ENCODE measurements at places on chromosomes 2 and 18.

DNA sequence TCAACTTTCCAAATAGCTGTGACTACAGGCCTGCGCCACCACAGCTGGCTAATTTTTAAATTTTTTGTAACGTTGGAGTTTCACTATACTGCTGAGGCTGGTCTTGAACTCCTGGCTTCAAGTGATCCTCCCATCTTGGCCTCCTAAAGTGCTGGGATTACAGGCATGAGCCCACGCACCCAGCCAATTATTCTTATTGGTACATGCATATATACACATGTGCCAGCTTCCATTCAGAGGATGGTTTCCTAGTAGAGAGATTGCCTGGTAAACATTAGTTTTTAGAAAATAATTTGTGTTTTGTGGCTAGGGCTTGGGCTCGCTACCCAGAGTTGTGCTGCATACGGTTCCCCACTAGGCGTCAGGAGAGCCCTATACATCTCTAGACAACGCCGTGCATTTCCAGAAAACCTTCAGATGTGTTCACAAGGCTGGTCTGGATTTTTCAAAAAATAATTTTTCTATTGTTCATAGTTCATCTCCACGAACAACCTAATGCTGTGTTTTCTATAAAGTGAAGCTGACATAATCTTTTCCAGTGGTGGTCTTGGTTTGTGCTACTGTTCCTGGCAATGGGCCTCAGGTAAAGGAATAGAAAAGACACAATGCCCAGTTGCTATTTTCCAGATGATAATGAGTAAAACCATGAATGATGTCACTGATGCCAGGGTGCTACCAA is 14.6 kb upstream of the AFG3L2 start:
- peaks cover 6% of the 10 kb centered on the region for H3K4me1 ChIP-seq
- H3K36me3 ChIP-seq = no peaks in the 10 kb centered on the region
- H3K4me3 ChIP-seq = no peak overlapping the region

GRCh38 chr2:230619491-230619890 is 93.2 kb upstream of the CAB39 start:
- H3K27ac ChIP-seq = no peak overlapping the region
- no peaks in the 10 kb centered on the region for H3K4me1 ChIP-seq
- H3K27me3 ChIP-seq = no peaks in the 10 kb centered on the region
- DNase-seq = no peak
- no peaks in the 10 kb centered on the region for H3K36me3 ChIP-seq
- no peak overlapping the region for H3K4me3 ChIP-seq

DNA sequence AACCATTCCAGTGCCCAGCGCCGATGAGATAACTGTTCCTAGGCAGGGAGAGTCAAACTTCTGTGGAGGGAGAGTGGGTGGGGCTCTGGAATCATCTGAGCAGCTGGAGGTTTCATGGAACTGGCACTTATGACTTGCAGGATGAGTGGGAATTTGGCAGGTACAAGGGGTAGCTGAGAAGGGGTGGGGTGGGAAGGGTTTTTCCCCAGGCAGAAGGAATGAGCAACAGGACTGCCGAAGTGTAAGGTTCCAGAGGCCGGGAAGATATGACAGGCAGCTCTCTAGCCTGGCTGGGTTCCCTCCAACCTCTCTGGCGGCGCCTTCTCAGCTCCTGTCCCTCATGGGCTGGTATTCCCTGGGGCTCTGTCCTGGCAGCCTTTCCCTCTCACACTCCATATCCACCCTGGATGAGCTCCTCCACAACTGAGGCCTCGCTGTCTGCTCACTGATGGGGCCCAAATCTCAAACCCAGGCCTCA is 2.5 kb upstream of the TET3 start:
- no peak for DNase-seq
- H3K4me3 ChIP-seq = no peak overlapping the region
- H3K27me3 ChIP-seq = no peaks in the 10 kb centered on the region
- H3K27ac ChIP-seq = no peak overlapping the region

GRCh38 chr18:49177812-49178211 is 227.0 kb upstream of the SMAD7 start:
- H3K4me1 ChIP-seq = no peaks in the 10 kb centered on the region
- H3K36me3 ChIP-seq = no peaks in the 10 kb centered on the region
- H3K4me3 ChIP-seq = no peak overlapping the region
- no peak for DNase-seq

DNA sequence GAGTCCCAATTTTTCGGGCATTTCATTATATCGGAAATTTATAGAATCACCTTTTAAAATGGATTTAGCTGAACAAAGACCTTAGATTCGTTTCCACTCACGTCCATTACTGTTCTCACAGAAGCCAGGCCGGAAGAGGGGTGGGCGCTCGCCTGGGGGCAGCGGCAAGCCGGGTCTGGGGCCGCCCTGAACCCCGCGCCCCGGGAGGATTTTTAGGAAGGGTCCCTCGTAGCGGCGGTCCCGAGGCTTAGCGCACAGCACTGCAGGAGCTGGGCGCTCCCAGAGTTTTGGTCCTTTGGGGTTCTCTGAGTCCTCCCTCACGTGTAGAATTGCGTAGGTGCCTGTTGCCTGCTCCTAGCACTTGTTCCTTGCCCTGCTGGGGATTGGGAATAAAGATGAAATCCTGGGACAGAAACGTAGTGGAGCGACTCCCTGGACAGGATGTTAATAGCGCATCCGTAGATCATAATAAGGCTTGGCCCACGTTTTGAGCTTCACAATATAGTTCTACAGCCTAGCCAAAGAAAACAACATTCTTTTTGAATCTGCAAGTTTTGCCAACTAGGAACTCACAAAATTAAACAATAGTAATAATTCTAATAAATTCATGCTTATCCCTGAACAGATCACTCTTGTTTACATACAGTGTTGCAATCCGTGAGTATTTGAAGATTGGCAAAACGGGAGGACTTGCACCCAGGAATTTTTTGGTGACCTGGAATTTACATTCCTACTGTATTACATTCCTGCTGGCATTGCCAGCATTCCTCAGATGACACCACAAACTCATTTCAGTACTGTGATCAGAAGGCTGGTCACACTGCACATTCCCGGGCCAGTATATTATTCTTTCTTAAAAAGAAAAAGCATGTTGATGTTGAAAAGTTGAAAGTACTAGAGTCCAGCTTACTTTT is 875 bp downstream of the C18orf63 start:
- H3K4me3 ChIP-seq = no peak overlapping the region
- no peak for DNase-seq
- no peaks in the 10 kb centered on the region for H3K27me3 ChIP-seq
- no peaks in the 10 kb centered on the region for H3K36me3 ChIP-seq
- no peaks in the 10 kb centered on the region for H3K4me1 ChIP-seq
- no peak overlapping the region for H3K27ac ChIP-seq

GRCh38 chr2:182949052-182949451 is 82.6 kb upstream of the FRZB start:
- peaks cover 4% of the 10 kb centered on the region for H3K4me1 ChIP-seq
- H3K36me3 ChIP-seq = peaks cover 71% of the 10 kb centered on the region
- H3K27me3 ChIP-seq = no peaks in the 10 kb centered on the region
- H3K4me3 ChIP-seq = no peak overlapping the region
- peak overlapping the region; percentile 92 for H3K27ac ChIP-seq

DNA sequence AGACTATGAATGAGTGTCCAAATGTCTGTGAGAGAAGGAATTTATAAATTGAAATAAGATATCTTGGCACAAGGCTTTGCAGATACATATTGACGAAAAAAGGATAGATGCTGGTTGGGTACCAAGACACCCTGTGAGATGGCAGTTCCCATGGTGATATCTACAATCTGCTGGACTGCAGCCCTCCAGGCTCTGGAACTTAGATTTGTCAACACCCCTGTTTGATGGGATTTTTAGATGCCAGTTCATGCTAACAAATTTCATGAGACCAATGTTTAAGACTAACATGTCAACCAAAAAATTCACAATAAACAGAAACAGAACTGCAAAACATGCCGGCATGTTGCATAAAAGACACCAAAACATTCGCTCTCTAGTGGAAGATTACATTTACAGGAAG is 400.3 kb upstream of the CNTNAP5 start:
- no peaks in the 10 kb centered on the region for H3K27me3 ChIP-seq
- no peak overlapping the region for H3K4me3 ChIP-seq
- no peak overlapping the region for H3K27ac ChIP-seq
- no peaks in the 10 kb centered on the region for H3K4me1 ChIP-seq

DNA sequence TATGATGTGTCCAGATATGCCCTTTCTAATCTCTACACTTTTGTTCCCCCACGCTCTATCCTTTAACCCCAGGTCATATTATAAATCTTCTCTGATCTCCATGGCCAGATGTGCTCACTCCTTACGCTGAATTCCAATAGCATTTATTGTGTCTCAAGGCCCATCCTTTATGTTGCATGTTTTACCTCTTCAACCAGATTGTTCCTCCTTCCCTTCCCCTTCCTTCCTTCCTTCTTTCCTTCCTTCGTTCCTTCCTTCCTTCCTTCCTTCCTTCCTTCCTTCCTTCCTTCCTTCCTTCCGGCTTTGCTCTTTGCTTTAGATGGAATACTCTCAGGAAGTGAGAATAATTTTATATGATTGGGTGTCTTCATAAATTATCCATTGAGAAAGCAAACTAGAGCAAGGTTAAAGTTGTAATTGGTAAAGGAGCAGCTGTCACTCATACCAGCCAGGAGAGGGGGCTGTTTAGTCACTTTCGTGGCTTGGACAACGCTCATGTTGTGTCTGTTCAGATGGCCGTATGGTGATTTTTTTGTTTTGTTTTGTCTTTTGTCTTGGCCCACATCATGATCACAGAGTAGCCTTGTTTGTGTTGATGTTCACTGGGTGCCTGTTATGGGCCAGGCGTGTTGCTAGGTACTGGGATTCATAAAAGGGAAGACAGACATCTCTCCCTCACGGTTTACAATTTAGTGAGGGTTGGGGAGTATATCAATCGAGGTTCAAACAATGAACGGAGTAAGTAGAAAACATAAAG is 68.0 kb downstream of the DAW1 start:
- no peaks in the 10 kb centered on the region for H3K4me1 ChIP-seq
- H3K36me3 ChIP-seq = no peaks in the 10 kb centered on the region
- DNase-seq = peak; percentile 5
- no peak overlapping the region for H3K27ac ChIP-seq
- no peaks in the 10 kb centered on the region for H3K27me3 ChIP-seq

Data from K562 (cell line).